ENCODE measurements at places on chromosomes 2 and 18.

GRCh38 chr2:14720739-14721138 lies 88.2 kb downstream of the LRATD1 start:
- no peak for DNase-seq

GRCh38 chr2:26580151-26580550 lies 61.0 kb downstream of the CIB4 start:
- peak; percentile 54 for DNase-seq

DNA sequence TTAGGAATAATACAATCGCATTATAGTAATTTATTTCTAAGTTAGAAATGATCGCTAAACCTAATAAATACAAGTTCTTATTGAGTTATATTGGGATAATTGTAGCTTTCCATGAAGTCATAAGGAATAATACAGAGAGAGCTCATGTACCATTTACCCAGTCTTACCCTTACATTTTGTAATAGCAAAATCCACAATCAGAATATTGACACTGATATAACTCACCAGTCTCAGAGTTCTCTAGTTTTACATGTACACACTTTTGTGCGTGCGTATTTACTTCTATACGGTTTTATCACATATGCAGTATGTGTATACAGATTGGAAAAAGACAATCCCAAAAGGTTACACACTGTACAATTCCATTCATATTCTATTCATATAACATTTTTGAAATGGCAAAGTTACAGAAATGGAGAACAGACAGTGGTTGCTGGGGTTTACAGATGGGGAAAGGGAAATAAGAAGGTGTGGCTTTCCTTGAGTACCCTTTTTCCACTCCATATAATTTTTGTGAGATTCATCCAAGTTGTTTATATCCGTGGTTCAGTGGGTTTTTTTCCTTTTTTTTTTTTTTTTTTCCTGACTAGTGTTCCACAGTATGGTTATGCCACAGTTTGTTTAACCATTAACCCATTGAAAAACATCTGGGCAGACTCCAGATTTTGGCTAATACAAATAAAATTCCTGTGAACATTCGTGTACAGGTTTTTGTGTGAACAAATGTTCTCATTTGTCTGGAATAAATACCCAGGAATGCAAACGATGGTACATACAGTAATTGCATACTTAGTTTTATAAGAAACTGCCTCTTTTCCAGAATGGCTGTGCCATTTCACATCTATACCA lies 117.2 kb downstream of the HNMT start:
- no peak for DNase-seq

DNA sequence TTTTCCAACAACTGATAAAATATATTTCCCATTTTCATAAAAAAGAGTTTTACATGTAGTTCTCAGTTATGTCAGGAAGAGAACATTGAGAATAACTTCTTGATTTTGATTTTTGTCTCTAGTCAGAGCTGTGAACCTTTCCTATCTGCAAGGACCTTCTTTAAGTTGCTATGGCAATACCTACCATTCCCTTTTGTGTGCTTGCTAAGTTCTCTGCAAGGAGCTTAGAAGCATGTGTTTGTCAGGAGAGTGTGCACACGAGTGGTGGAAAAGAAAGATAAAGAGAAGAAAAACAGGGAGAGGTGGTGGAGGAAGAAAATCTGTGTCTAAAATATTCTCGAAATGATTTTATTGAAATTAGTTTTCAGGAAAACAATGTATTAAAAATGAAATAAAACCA lies 140.3 kb upstream of the SLC8A1 start:
- DNase-seq: no peak

DNA sequence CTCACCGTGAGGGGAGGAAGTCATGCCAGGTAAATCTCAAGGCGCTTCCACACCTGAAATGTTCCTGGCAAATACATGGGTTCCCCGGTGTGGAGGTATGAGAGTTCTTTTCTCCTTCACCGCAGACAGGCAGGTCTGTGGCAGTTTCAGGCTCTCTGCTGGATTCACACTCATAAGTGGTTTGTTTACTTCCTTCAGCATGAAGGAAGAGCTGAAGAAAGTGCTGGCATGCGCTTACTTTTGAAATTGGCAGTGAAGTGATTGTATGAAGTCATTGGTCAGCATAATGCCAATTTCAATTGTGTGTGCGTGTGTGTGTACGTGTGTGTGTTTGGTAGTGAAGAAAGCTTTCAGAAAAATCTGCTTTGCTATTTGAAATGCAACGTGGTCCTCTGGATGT lies 43.4 kb downstream of the RNF144A start:
- DNase-seq: no peak

- DNase-seq: no peak
Measured at GRCh38 chr2:187206071-187206470, 242.0 kb downstream of the CALCRL start.

DNA sequence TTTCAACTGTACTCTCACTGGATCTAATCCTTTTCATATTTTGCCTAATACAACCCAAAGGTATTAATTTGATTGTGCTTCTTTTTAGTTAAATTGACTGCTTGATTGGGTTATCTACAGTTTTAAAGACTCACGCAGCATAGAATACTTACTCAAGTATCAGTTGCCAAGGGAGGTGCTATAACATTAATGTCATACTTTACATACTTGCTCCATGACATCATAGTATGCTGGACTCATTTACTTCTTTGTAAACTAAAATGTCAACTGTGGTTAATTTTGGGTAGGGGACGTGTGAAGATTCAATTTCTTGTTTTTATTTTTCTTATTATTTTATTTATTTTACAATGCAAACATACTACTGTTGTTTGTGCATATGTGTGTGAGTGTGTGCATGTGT lies 716.2 kb upstream of the VRK2 start:
- DNase-seq: no peak

DNA sequence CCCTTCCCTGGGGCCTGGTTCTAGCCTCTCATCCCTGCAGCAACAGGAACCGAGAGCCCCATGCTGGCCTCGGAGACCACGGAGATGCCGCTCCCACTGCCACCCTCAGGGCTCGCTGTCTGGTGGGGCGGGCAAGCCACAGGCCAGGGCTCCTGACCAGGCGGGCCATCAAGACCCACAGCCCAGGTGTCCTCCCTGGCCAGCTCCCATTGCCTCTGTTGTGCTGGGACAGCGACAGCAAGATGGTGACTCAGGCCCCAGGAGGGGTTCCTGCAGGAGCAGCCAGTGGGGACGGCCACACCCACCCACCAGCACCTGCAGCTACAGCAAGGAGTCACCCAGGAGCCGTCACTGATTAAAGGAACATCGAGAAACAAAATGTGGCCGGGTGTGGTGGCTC lies 7.4 kb downstream of the KLHL30 start:
- DNase-seq: no peak

- no peak for DNase-seq
Measured at GRCh38 chr18:5073026-5073944, 123.8 kb downstream of the AKAIN1 start.

DNA sequence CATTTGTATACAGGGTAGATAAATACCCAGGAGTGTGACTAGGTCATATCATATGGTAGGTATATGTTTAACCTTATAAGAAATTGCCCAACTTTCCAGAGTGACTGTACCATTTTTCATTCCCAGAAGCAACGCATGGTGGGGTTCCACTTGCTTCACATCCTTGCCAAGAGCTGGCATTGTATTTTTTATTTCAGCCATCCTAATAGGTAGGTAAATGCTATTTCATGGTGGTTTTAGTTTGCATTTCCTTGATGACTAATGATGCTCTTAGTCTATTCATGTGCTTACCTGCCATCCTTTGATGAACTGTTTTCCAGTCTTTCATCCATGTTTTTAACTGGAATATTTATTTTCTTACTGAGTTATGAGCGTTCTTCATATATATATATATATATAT lies 51.9 kb downstream of the MAP4K3 start:
- DNase-seq: no peak

GRCh38 chr2:191115804-191116203 lies 35.0 kb downstream of the STAT4 start:
- DNase-seq: no peak

GRCh38 chr2:208020253-208020652 lies 5.1 kb downstream of the PLEKHM3 start:
- no peak for DNase-seq

DNA sequence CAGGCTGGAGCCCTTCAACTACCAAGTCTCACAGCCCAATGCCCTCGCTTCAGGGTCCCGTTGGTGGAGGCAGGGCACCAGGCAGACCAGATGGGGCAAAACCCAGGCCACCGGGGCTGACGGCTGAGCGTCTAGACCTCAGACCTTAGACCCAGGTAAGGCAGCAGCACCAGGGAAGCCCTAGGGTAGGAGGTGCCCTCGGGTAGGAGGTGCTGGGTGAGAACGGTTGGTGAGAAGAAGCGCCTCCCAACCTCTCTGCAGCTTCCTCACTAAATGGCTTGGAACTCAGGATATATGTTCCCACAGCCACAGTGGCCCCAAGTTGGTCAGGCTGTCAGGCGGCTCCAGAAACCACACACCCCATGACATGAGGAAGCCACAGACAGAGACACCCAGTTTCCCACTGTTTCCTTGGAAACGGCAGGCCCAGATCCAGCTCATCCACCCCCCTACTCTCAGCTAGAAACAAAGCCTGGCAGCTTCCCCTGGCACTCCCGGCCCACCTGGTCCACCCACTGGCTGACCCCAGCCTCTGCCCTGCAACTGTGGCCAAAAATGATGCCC lies 13.1 kb upstream of the MLPH start:
- peak; percentile 60 for DNase-seq

Measured in activated effector memory CD4-positive, alpha-beta T cell treated with anti-CD3 and anti-CD28 coated beads, Interleukin-2, amount 50 U/mL, for 16 hours (primary cell).